ENCODE measurements at places on chromosomes 5 and 9.
A peak's percentile ranks its signal among the peaks of the same experiment; 100 is the strongest.

DNA sequence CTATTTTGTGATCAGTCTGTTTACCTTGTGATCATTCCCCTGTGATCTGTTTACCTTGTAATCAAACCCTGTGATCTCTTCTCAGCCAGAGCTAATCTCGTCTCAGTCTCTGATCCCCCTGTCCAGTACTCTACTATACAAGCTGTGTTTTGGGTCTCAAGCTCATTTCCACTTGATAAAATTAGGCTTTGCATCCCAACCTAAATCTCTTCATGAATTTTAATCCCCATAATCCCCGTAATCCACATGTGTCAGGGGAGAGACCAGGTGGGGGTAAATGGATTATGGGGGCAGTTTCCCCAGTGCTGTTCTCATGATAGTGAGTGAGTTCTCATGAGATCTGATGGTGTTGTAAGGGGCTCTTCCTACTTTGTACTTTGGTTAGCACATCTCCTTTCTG, 157.2 kb downstream of the PRR16 start:
- no peak for DNase-seq

GRCh38 chr5:179432547-179432946, 87.3 kb upstream of the ADAMTS2 start:
- no peak for DNase-seq

- DNase-seq = no peak
These were observed 381.1 kb downstream of the RASEF start for GRCh38 chr9:82681809-82682208.

DNA sequence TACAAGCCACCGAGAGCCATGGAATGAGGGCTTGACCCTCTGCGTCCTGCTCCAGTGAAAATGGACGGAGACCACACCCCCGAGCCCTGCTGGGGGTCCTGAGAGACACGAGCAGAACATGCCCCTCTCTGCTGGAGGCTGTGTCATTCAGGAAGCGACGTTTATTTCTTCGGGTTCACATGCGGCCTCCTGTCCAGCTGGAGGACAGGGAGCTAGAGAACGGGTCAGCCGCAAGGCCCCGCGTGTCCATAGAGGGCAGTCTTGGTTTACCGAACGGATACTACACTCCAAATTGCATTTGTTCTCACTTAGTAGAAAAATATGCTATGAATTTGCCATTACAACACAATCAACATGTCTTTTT, 36.1 kb downstream of the MRPL36 start:
- DNase-seq = peak; percentile 32

DNA sequence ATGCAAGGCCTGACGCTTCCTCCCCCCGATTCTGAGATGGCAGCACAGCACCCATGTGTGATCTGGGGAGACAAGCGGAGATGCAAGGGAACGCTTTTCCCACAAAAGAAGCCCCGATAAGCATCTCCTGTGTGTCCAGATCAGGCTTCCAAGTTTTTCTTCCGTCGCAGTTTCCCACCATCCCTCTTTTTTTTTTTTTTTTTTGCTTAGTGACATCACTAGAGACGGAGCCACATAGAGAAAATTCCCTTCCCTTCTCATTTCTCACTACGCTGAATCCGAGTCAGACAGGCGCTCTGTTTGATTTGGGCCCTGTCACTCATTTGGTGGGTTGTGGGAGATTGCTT, 160.9 kb downstream of the HSD17B3 start:
- no peak for DNase-seq

DNA sequence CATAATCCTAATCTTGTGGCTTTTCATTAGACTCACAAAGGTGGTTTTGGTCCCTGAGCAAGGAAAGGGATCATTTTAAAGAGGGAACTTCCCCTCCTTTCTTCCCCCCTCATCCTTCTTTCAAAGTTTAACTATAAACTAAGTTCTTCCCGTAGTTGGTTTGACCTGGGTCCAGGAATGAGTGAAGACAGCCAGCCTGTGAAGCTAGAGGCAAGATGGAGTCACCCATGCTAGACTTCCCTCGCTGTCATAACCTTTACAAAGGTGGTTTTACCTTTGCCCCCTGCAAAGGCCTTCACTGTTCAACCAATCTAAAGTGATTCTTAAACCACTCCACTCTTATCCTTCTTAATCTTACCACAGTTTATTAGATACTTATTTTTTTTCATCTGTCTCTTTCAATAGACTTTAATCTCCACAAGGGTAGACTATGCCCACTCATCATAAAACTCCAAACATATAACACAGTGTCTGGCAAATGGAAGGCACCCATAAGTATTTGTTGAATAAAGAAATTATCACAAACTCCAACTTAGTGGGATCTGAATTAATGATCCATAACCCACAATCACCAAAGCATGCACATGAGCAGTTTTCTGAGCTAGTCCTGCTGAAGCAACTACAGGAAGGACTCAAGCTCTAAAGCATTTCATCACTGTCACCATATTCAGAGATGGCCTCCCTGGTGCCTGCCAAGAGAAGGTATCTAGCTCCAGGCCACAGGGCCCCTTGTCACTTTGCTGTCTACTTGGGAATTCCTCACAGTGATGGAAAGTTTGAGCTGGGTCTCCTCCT, 369.0 kb downstream of the SPOCK1 start:
- no peak for DNase-seq

DNA sequence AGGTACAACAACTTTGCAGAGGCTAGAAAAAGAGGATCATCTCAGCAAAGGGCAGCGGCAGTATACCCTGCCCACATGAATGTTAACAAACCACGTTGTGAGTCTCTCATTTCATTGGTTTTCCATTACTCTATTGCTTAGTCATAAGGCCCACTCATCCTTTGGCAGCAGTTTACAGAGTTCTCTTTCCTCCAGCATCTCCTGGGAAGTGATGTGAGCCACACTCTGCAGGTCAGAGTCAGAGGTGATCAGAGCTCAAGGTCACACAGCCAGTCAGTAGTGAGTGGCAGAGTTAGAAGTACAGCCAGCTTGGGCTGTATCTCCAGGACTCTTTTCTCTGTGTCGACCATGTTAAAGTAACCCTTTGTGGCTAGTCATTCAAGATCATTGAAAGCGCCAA, 599.6 kb upstream of the GRAMD2B start:
- DNase-seq = peak; percentile 13

- no peak for DNase-seq
These were observed 152.5 kb upstream of the PTCH1 start for GRCh38 chr9:95669253-95669652.

DNA sequence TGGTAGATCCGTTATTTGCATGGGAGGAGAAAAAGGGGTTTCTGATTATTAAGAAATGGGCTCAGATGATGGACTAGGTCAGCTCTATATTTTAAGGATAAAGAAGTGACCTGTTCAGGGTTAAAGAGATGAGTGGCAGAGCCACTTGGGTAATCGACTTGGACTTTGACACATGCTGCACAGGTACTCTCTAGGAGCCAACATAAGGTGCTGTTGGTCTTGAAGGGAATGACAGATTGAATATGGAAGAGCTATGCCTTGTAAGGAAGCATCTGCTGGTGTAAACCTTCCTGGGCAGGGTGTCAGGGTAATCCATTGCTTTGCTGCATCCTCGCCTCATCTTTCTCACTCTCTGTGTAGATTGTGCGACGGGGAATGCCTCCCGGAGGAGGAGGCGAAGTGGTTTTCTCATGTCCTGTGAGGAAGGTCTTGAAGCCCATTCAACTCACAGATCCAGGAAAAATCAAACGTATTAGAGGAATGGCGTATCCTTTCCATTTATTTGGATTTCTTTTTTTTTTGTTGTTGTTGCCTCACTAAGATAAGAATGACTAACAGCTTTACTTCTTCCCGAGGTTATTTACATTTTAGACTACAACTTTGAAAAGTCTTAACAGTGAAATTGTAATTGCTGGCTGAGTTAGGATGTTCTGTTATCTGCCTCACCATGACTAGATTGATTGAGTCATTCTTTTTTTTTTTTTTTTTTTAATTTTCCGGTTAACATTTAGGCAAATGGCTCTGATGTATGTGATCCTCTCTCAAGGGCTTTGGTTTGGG, 41.2 kb downstream of the RCL1 start:
- DNase-seq = no peak

GRCh38 chr5:134124289-134125038, 10.0 kb downstream of the TCF7 start:
- DNase-seq = peak; percentile 71

GRCh38 chr9:135299651-135300345, 179.8 kb upstream of the PPP1R26 start:
- DNase-seq = no peak

DNA sequence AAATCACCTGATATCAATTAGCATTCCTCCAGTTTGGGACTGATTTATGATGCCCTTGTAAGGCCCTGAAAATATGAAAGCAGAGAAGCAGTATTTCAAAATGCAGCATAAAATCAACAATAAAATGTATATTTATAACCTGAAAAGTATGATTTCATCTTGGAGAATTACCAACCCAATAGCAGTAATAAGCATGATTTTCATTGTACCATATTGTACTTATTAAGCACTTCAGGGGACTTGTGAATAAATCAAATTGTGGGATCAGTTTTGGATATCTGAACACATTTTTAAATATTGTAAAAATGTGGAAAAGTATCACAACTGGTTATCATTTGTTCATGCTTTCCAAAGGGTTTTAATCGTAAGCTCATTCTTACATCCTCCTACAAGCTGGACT, 250.8 kb downstream of the DMRT2 start:
- DNase-seq = no peak

DNA sequence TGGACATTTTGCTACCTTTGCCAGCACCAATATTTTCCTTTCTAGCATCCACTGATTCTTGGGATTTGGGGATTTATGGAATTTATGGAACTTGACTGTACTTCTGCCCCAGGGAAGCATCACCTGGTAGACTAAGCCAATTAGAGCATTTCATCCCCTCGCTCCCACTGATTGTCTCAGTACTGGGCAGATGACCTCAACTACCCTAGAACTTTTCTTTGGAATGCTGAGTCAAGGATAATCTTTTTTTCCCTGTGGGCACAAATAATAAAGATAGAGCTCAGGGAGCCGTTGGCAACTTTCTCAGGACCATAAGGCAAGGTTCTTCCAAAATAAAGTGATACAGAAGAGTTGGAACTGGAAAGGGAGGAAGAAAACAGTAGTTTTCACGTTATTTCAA, 438.4 kb downstream of the PLK2 start:
- no peak for DNase-seq

GRCh38 chr9:137076636-137077009, 694 bp upstream of the UAP1L1 start:
- no peak for DNase-seq

DNA sequence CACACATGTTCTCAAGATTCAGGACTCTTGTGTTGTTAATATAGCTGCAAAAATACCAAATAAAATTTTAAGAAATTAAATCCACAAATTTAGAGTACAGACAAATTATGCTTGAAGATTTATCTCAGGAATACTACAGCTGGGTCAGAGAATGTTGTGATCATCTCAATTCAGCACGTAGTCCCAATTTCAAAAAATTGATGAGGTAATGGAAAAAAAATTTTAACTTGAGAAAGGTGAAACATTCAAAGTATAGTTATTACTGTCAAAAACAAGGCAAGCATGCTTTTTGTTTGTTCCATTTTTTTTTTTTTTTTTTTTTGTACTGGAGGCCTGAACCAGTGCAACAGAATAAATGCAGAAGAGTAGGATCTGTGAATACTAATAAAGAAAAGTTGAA, 29.4 kb downstream of the ICE1 start:
- DNase-seq = no peak

DNA sequence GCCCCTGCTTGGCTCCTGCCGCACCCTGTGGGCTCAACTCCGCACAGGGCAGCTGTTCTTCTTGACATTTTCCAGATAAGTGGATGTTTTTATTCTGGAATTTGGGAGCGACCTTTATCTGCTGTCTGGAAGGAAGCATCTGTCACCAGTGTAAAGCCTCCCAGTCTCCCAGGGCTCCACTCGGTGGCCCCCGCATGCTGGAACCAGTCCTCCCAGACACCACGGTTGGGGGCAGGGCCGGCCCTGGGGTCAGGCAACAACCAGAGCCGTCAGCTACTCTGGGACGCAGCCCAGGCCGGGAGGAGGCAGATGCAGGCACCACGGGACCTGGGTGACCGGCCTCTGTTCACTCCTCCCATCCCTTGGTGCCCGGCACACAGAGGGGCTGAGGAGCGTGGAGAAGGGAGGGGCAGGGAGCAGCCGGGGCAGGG, 92.8 kb upstream of the ADAMTS2 start:
- DNase-seq = no peak

- DNase-seq = no peak
These were observed 269.6 kb upstream of the KLF4 start for GRCh38 chr9:107759009-107759822.

All from mammary epithelial cell (primary cell).